Activated CD4-positive, CD25-positive, alpha-beta regulatory T cell treated with anti-CD3 and anti-CD28 coated beads, Interleukin-2, amount 50 U/mL, for 24 hours (primary cell): ENCODE measurements at places on chromosomes 5 and 9.

- no peak for ATAC-seq
Observed at GRCh38 chr5:179348843-179349242, 3.6 kb upstream of the ADAMTS2 start.

- ATAC-seq: no peak
Observed at GRCh38 chr9:73515216-73515615, 363.6 kb downstream of the ANXA1 start.

- no peak for ATAC-seq
Observed at GRCh38 chr9:114279693-114280092, 43.2 kb upstream of the ORM1 start.

DNA sequence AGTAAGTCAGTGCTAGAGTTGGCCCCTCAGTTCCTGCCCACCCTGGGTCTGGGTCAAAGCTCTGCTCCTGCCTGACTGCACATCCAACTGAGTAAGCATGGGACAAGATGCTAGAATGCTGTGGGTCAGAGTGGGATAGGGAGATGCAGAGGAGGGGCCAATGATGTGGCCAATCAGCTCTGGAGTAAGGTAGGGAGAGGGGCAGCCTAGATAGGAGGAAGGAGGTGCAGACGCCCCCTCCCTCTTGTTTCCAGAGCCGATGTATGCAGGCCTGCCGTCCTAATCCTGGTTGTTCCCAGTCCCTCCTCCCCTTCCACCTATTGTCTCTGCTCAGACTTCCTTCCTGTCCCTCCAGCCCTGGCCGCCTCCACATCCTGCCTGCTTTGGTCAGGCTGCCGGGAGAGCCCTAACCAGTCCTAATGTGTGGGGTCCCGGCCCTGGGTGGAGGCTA, 1.3 kb downstream of the ARAP3 start:
- no peak for ATAC-seq
